ENCODE measurements at places on chromosomes 2 and 18.

- no peak for DNase-seq
Observed at GRCh38 chr18:41993151-41993550, 38.1 kb downstream of the PIK3C3 start.

DNA sequence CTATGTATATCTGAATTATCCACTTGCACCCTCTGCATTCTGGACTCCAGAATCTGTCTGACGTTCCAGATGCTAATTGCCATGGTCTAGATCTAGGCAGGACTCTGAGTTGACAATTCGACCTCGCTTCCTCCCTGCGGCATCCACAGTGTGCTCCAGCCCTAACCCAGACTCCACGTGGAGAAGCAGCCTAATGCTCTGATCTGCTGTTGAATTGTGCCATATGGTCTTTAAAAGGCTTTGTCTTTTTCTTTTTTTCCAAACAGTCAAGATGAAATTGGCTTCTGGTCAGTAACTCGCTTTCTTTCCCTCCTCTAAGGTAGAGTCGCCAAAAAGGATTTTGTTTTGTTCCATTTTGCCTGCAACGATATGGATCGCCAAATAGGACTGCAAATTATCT, 752.6 kb upstream of the ID2 start:
- no peak for DNase-seq

- no peak for DNase-seq
Observed at GRCh38 chr2:30159766-30160165, 13.0 kb downstream of the YPEL5 start.

GRCh38 chr2:109129356-109129920, 433 bp downstream of the SH3RF3 start:
- DNase-seq: peak; percentile 44

DNA sequence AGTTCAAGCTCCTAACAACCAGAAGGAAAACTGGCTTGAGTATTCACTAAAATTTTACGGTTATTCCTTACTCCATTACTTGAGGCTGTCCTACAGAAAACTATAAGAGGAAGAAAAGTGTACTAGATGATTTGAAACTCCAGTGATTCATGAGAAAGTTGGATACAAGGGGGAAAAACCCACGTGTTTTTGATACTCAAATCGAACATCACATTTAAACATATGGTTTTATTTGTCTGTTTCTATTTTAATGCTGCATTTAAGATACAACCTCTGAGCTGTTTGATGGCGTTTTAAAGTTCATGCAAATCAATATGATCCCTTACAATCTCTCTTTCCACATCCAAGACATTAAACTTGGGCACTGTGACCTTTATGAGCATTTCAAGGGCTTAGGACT, 125.1 kb upstream of the LMAN1 start:
- DNase-seq: no peak

GRCh38 chr2:240927390-240927781, 21.2 kb downstream of the CROCC2 start:
- no peak for DNase-seq

GRCh38 chr2:95674186-95674585, 82.4 kb downstream of the TRIM43 start:
- no peak for DNase-seq

DNA sequence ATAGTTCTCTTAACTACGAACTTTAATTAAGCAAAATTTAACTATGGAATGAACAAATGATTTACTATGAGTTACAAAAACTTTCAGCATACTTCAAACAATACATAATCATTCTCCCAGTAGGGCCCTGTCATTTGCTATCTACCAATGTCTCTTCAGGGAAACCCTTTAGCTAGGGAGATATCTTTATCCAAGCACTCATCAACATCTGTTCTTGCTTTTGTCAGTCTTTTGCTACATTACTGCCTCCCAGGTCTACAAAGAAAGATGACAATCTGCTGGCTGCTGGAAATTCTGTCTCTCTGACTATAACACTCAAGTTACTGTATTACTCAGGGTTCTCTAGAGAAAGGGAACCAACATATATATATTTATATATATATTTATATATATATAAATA, 1626.3 kb upstream of the CELF4 start:
- no peak for DNase-seq

DNA sequence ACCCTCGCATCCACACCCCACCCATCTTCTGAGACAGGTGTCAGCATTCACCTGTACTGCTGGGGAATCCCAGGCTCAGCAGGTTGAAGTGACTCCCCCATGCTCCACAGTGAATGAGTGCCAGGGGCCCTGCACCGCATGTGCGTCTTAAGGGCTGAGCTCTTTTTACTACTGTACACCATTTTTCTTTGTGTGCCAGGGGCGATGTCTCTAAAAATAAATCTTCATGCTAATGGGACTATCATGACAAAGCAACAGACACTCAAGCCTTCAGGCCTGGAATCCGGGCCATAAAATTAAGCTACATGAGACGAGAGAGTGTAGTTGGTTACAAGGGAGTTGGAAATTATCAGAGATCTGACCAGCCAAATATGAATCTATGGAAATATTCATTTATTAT, 294.8 kb downstream of the LPIN1 start:
- DNase-seq: no peak

- DNase-seq: peak; percentile 29
Observed at GRCh38 chr2:37809525-37809924, 115.6 kb upstream of the RMDN2 start.
